Stimulated activated CD8-positive, alpha-beta memory T cell treated with anti-CD3 and anti-CD28 coated beads, Interleukin-15, amount 100 ng/mL, for 48 hours (primary cell): ENCODE measurements at places on chromosomes 6 and 20.

DNA sequence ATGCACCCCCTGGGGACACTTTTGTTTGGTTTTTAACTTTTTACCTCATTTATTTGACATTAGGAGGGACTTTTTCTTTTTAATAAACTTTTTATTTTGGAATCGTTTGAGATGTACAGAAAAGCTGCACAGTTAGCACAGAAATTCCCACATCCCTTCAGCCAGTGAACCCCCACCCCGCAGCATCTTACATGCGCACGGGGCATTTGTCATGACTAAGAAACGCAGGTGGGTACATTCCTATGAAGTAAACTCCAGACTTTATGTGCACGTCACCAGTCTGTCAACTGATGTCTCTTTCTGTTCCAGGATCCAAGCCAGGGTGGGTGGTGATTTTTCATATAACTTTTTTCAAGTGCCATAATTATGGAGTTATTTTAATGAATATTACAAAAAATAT lies 4.9 kb upstream of the ZNF831 start:
- DNase-seq, result no peak

DNA sequence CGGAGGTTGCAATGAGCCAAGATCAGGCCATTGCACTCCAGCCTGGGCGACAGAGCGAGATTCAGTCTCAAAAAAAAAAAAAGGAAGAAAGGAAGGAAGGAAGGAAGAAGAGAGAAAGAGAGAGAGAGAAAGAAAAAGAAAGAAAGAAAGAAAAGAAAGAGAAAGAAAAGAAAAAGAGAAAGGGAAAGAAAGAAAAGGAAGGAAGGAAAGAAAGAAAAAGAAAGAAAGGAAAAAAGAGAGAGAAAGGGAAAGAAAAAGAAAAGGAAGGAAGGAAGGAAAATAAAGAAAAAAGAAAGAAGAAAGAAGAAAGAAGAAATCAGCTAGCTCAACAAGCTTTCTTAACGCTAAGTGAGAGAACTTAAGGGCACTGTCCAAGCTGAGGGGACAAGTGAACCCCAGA lies 7.6 kb upstream of the MATN4 start:
- no peak for DNase-seq

GRCh38 chr20:46898423-46898822 lies 3.8 kb downstream of the EYA2 start:
- DNase-seq, result no peak

DNA sequence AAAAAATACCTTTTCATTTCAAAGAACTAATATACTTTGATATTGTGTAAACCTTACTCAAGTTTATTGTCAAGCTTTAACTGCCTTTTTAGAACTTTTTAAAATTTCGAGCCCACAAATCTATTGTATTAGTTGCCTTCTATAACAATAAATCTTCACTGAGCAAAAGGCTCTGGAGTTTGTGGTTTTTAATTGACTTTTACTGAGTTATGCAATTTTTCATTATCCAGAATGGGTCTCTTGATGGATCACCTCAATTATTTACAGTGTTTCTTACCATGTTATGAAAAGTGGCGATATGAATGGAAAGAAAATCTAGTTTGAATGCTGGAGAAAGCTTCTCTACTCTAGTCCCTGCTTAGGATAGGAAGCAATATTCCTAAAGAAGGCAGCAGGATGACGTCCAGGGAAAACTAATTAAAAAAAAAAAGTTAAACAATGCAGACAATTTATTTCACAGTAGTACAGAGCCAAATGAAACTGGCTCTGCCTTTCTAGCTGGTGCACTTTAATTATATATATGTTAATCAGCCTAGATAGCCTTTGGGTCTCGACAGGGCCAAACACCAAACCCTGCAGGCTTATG lies 5.0 kb downstream of the ID4 start:
- no peak for DNase-seq

DNA sequence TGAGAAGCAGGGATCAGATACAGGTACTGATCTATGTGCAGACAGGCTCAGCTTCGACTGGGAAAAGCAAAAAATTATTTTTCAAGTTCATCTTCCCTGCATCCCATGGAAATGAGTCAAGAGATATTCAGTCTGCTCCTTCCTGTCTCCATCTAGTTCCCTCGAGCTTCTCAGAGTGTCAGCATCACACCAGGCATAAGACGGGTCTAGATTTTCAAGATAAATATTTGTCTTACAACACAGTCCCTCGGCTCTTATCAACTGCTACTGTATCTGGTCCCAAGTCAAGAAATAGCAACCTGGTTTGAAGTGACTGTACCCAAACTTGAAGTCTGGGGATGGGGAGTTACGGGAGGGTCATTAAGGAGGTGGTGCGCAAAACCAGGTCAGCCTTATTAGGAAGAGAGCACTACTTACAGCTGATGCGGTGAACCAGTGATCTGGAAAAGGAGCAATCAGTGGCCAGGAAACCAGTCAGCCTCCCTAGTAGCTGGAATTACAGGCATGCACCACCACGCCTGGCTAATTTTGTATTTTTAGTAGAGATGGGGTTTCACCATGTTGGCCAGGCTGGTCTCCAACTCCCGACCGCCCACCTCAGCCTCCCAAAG lies 29.7 kb downstream of the ZMYND8 start:
- DNase-seq, result no peak

- DNase-seq, result no peak
Observed at GRCh38 chr20:22520381-22520780, 64.0 kb downstream of the FOXA2 start.

DNA sequence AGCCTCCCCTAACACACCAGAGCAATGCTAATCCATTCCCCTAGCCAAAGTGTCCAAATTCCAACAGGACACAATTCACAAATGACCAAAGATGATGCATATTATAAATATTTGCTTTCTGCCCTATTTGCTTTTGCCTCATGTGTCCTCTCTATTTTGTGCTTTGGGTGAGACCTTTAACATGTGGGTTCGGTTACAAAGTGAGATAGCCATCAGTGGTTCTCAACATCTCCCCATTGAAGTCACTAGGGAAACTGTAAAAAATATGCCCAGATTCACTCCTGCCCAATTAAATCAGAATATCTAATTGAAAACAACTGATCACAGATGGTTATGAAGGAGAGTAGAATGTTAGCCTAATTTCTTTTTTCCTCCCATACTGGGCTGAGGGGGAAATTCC lies 159.2 kb downstream of the MTFR2 start:
- no peak for DNase-seq

GRCh38 chr20:39009348-39009747 lies 47.2 kb downstream of the DHX35 start:
- DNase-seq, result no peak
